T1000 (cell line): ENCODE measurements at places on chromosomes 2 and 18.

DNA sequence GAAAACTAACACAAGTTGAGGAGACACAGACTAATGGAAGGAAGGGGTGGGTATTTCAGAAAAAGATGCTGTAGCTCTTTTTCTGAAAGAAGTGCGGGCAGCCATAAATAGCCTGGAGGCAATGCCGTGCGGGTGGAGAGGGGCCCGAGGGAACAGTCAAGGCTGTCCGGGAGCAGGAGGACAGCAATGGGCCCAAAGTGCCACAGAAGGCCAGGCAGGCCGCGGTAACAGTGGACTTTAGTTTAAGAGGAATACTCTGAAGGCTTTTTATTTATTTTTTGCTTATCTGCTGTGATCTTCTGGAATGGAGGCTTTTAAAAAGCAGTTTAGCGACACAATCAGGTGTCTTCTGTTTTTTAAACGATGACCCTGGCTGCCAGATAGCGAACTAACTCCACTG, 2.8 kb downstream of the ITGB1BP1 start:
- DNase-seq: no peak

DNA sequence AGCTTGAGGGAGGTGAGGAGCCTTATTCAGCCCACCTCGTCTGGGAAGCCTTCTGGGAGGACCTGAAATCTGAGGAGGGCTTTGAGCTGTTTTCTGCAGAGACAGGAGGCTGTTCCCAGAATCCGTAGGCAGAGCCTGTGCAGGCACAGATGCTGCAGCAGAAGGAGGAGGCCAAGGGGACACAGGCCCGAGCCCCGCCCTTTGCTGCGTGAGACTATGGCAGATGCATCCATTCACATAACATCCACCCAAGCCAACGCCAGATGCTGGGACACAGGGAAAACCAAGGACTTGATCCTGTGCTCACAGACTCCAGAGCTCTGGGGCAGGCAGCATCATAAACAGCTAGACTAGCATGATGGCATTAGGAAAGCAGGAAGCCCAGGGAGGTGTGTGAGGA, 98.2 kb downstream of the KCNF1 start:
- no peak for DNase-seq

DNA sequence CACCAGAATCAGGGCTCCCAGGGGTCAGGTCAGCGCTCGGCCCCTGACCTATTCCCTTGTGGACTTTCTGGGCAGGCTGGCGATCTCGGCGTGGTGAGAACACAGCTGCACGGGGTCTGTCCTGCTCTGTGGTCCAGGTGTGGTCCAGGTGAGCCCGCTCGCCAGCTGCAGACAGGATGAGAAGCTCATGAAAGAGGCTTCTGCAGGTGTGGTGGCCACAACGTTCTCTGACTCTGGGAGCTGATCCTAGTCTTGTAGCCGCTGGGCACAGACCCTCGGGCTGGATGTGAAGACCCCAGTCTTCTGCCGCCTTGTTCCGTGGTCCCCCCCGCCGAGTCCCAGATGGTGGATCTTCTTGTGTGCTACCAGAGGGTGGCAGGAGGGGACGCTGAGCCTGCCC, 129.7 kb downstream of the RTP5 start:
- DNase-seq: no peak

DNA sequence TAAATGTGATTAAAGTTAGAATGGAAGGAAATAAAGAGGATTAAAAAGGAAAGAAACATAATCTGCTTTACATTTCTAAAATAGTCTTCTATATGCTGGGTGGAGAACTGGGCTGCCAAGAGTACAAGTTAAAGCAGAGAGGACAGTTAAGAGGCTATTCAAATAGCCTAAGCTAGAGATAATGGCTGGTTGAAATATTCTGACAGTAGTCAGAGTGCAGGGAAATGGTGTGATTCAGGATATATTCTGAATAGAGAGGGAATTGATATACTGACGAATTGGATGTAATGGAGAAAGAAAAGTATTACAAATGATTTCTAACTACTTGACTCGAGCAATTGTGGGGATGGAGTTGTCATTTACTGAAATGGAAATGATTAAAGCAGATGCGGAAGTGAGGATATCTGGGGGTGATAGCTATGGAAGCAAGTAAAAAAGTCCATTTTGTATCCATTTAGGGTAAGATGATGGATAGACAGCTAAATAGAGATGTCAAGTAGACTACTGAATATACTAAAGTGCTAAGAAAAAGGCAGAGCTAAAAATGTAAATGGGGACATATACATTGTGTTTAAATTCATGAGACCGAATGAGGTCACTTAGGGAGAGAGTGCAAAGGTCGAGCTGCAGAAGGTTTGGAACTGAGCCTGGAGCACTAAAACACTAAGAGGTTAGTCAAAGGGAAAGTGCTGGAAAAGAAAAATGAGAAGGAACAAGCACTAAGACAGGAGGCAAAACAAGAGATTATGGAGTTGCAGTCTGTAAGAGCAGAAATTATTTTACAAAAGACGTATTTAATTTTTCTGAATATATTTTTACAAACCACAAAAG, 696.8 kb downstream of the LRRTM4 start:
- no peak for DNase-seq

- DNase-seq: no peak
These were observed 101.8 kb downstream of the SOX11 start for GRCh38 chr2:5794012-5794411.

GRCh38 chr2:26299471-26300101, 46.4 kb upstream of the SELENOI start:
- peak; percentile 6 for DNase-seq

DNA sequence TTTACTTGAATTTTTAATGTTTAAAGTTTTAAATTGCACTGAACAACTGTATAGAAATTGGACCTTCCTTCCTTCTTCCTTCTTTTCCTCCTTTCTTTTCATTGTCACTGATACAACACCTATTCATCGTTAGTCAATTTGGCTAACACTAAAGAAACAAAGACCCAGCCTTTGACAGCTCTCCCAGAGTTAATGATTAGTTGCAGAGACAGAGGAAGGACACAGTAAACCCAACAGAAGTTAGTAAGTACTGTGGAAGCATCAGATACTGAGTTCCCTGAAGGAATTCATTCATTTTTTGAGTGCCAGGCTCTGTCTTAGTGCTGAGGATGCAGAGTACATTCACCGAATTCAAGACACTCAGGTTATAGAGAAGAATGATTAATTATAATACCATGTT, 77.9 kb upstream of the RAB27B start:
- DNase-seq: no peak

DNA sequence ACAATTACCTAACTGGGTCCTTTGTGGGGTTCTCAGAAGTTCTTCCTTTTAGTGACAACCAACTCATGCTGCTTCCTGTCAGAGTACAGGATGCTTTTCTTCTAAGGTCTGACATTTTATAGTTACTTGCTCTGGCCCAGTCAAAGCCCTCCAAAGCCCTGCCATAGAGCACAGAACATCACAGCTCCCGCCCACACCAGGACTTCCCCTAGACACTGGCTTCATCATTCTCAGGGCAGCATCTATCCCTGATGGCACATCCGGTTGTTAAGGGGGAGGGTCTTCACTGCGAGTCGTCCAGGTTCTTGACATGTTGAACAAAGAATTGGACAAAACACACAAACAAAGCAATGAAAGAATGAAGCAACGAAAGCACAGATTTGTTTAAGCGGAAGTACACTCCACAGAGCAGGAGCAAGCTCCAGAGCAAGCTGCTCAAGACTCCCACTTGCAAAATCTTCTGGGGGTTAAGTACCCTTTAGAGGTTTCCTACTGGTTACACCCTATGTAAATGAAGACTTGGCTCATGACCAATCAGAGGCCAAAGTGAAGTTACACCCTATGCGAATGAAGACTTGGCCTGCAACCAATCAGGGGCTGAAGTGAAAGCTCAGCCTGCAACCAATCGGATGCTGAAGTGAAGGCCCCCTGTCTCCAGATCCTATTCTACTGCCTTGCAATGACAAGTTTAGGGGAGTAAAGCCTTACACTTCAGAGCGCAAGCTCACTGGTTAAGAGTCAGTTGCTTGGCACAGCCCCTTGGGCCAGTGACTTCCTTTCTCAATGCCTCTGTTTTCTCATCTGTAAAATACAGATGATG, 79.0 kb downstream of the HDAC4 start:
- DNase-seq: no peak

GRCh38 chr2:85247610-85248009, 80.2 kb downstream of the TGOLN2 start:
- no peak for DNase-seq
